SW 1271 (cell line): ENCODE measurements at places on chromosomes 1 and 21.

DNA sequence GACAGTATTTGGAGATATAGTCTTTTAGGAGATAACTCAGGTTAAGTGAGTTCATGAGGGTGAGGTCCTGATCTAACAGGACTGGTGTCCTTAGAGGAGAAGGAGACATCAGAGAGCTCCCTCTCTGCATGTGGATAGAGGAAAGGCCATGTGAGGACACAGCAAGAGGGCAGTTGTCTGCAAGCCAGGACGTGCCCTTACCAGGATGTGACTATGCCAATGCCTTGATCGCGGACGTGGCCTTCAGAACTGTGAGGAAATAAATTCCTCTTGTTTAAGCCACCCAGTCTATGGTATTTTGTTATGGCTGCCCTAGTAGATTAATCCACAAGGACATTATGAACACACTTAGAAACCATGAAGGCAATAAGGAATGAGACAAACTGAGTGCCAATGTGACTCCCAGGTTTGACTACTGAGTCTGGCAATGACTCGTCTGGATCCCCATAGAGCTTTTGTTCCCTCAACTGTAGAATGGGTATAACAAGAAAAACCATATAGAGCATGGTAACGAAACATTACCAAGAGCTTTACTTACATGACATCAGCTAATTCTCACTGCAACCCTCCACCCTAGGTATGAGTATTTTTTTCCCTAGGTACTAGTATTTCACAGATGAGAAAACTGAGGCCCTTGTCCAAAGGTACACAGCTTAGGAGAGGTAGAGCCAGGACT is 6.5 kb downstream of the URB1 start:
- no peak for DNase-seq

DNA sequence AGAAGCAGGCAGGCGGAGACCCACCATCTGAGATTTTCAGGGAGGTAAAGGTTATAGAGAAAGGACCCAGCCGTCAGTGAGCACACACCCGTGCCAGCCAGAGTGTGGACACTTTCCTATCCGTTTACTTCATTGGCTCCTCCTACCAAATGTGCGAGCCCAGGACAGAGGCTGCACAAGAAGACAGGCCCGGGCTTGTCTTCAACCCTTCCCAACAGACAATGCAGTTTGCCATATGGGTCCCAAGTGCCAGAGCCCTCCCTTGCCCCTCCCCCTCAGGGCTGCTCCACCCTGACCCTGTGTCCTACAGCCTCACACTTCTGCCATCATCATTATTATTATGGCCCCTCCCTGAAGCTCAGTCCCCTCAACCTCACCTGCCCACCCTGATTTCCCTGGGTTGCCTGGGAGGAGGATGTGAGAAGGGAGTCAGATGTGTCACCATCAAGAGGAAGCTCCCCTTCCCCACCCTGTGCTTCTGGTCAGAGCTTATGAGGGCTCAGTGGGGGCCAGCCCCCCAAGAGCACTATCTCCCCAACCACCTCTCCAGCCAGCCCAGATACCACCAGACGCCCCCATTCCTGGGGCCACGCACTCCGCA is 9.4 kb downstream of the LAPTM5 start:
- DNase-seq: no peak

GRCh38 chr1:206832352-206832880 is 33.0 kb upstream of the IL20 start:
- no peak for DNase-seq

DNA sequence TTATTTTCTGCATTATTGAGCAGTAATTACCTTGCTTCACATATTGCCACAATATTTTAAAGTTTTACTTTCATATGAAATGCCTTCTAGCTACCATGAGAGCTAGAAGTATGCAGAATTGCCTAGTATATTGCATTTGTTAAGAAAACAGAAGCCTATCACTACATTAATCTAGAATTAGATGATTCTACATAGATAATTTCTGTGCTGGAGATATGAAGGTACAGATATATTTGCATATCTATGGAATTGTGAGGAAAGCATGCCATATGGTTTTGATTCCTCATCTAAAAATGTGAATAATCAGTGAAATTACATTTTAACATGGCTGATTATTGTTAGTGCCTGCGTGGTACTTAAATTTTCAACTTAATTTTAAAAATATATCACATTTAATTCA is 1418.3 kb downstream of the NCAM2 start:
- DNase-seq: no peak

DNA sequence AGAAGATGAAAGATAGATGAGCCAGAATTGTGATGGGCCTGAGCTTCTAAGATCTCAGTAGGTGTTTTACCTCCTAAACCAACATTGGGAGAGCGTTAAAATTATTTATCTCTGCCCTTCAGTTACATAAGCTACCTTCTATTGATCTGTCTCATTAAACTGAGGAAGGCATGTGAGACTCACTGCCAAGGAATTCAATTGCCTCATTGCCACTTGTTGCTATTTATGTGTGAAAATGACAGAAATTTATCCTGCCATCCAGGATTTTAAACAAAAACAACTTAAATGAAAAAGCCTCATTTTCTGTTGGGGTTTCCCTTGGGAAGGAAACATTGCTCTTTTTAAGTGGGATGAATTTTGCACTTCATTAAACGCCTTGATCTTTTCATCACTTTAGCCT is 78.7 kb upstream of the RUNX1 start:
- no peak for DNase-seq

GRCh38 chr1:82330330-82330729 is 529.6 kb downstream of the ADGRL2 start:
- no peak for DNase-seq

DNA sequence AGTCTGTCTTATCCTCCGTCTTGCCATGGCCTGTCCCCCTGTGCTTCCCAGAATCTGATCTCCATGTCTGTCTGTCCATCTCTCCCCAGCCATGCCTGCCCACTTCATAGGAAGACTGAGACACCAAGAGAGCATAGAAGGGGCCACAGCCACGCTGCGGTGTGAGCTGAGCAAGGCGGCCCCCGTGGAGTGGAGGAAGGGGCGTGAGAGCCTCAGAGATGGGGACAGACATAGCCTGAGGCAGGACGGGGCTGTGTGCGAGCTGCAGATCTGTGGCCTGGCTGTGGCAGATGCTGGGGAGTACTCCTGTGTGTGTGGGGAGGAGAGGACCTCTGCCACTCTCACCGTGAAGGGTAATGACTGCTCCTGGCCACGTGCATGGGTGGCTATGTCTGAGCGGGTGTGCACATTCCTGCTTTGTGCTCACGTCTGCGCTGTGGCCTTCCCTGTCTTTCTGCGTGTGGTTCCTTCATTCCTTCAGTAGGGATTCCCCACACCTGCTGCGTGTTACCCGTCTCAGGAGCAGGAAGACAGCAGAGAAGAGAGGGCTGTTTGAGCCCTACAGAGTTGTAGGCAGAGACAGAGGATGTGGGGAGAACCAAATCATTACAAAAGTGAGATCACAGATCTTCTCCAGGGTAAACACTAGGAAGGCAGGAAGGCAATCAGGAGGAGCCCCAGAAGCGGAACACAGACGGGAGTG is 80.8 kb downstream of the OBSCN start:
- DNase-seq: no peak

- peak; percentile 36 for DNase-seq
Measured at GRCh38 chr1:151968058-151968457, 25.6 kb downstream of the S100A10 start.

- DNase-seq: no peak
Measured at GRCh38 chr1:155518484-155518883, 44.1 kb downstream of the ASH1L start.

DNA sequence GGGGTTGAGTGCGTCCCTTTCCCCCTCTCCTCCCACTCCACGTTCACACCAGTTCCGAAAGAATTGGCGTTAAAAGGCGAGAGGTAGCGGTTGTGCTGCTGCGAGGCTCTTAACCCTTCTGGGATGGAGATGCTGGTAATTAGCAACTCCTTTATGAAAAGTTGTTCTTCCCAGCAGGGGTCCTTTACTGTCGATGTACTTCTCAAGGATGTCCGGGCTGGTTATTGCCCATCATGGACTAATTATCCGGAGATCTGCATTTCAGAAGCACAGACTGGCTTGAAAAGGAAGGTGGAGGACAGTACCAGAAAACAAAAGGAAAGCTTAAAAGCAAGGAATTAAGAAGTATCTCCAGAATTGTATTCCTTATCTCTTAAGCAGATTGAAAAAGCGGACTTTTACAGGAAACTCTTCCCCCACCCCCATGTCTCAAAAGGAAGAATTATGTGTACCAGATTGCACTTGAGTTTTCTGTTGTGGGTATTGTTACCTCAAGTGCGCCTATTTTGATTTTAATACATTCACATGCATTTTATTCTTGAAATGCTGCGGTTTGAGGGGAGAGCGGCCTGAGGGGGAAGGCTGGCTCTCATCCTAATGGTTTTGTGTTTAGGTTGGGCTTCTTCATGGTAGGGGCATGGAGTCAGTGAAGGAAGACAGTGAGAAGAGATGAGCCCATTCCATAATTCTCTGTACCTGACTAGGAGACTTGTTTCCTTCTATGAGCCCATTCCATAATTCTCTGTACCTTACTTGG is 1.5 kb downstream of the AK4 start:
- DNase-seq: no peak

GRCh38 chr1:24304763-24305162 is 14.4 kb upstream of the GRHL3 start:
- DNase-seq: no peak

GRCh38 chr1:97812076-97812475 is 108.8 kb downstream of the DPYD start:
- no peak for DNase-seq

DNA sequence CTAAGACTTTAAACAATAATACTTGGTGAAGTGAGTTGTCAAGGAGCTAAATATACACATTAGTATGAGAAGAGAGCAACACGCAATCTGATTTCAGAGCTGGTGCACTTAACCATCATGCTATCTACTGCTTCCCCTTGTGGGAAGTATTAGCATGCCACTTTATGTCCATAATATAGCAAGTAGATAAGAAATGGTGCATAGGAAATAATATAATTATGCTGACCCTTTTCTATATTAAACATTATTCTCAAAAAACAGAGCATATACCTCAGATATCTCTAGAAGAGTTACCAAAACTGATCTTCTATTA is 63.4 kb downstream of the MAGI3 start:
- DNase-seq: no peak

- no peak for DNase-seq
Measured at GRCh38 chr1:150321826-150322166, 463 bp downstream of the PRPF3 start.

GRCh38 chr1:178607718-178608408 is 95.0 kb downstream of the TEX35 start:
- DNase-seq: no peak

DNA sequence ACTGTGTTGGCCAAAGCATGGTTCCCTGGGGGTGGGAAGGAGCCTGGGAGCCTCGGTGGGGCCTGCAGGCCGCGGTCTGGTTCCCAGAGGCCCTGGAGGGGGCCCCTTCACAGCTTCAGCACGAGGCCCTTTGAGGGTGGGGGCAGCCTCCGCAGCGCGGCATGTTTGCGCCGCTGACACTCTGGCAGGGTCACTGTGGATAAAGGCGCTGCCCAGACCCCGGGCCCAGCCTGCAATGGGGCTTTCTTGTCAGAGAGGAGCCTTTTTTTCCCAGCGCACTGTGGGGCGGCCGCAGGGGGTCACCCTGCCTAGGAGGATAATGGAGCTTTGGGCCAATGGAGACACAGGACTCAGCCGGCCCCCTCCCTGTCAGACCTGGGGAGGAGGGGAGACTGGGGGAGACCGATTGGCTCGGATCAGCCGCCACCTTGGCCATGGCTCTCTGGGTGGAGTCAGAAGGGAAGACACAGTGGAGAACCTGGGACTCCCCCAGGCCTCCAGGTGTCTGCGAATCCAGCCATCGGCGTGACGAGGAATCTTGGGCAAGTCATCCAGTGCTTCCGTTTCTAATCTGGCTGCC is 26.0 kb downstream of the EPHB2 start:
- DNase-seq: no peak

DNA sequence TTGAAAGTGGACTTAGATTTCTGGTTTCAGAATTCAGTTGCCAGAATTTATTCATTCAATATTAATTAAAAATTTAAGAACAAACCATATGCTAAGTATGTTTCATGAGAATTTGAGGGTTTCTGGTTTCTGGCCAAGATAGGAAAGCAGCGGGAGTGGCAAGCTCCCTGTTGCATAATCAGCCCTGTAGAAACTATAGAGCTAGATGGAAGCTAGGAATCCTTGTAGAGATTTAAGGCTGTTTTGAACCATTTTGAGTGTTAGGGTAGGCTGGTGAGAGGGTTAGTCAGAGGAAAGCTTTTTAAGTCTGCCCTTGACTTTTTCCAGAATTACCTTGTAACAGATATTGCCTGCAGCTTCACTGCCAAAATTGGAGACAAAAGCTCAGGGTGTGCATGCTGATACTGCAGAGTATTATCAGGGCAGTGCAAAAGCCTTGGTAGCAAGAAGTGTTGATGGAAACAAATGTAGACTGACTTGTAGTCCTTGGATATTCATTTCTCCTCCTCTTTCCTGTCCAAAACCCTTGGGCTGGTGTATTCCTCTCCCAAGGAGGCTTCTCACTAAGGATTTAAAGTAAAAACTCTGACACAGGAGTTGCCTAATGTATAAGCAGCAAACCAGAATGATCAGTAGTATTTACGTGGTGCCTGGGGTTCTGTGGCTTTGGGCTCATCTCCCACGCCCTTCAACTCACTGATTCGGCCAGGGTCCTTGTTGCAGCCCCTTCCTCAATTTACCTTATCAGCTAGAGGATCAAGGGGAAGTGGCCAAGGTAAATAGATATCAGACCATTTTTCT is 12.6 kb upstream of the GIPC2 start:
- no peak for DNase-seq

DNA sequence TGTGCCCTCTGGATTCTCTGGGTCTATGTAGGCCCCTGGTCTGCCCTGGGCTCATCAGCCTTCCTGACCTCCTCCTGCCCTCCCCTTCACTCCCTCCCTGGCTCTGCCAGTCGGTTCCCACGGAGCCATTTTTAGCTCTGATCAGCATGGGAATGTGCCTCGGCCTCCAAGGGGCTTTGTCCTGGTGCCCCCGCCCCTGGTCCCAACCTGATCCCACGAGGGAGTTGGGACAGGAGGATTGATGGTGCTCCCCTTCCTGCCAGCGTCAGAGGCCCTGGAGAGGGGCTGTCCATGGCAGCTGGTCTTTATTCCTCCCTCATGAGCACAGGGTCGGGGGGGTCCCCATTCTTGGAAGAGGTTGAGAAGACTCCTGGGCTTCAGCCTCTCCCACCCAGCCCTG is 24.9 kb downstream of the ETNK2 start:
- DNase-seq: no peak

DNA sequence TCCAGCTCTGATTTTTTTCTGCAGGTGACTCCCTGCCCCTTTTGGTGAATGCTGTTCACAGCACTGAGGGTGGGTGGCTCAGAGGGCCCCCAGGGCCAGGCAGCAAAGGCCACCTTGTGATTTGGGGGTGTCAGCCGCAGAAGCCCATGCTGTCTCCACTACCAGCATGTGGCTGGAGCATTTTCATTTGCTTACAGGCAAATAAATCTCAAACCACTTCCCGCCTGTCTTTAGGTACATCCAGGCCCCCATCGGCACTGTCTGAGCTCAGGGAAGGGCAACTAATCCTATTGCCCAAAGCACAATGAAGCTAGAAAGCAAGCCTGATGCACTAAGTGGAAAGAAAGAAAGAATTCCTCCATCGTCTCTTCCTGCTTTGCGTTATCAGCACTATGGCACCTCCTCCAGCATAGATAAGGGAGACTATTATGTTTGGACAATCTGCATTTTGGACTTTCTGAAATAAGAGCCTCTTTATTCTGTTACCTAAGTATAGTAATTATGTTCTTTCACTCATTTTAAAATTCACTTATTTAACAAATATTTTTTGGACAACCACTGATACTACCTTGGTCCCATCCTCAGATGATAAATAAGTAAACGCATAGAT is 100.5 kb upstream of the TLR5 start:
- no peak for DNase-seq
